ENCODE measurements at places on chromosomes 7 and 10.

DNA sequence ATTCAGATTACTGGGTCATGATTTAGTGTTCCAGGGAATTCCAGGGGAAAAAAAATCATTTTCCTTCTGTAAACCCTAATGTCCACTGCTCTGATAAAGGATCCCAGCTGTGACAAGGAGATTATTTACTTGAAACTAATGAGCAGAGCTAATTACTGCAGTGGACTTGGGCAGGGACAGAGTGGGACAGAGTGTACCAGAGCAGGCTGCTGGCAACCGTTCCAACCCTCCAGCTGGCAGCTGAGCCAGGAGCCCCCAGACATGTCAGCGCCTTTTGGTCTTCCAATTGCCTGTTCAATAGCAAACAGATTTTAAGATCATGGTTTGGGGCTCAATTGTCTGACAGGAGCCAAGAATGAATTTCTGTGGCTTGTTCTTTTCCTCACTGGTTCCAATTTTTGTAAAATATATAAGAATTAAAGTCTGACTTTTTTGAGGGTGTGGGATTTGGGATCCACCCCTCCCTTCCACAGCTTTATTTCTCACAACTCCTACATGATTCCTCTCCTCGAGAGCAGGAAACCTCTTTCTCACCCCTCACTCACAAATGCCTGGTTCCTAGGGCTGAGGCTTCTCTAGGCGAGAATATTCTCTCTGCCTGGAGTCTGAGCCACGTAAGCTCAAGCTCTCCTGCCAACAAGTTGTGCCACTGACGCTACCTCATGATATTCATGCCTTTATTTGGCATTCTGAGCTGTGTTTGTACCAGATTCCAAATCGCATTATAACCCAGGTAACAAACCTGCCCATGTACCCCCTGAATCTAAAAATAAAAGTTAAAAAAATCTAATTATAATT is 20.6 kb upstream of the FAM180A start:
- DNase-seq = no peak

DNA sequence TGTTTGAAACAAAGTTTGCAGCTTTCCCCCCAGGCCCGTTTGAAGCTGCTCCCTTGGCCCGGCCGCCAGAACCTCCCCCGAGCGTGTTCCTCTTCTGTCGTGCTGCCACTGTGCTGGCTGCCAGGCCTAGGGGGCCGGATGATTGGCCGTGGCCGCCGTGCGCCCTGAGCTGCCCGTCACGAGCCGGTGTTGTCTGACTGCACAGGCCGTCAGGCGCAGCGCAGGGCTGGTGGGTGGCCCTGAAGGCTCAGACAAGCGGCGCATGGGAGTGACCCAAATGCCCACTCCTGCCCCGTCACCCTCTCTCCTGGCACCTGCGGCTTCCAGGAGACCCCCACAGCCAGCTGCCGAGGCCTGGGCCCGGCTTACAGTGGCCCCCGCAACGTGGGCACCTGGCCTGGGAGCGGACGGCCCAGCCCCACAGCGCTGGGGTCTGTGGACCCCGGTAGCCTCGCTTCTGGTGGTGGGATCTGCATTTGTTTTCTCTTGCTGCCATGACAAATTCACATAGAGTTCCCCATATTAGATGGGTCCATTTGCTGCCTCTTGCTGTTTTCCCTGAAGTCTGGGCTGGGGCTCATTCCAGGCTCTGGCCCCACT is 13.1 kb downstream of the JAKMIP3 start:
- no peak for DNase-seq

DNA sequence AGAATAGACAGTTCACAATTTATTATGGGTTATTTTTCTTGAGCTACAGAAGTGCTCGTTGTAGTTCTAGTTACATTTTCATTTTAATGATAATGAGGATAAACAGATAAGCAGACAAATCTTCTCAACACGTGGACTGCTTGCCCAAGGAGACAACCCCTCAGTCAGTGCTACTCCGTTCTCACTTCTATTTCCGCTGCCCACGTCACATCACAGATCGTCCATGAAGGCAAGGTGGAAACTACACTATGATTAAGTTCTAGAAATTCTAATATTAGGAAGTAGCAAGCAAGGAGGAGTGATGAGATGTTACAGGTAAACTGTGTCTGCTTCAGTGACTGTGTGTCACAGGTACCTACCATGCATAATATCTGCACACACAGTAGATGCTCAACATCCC is 210.5 kb downstream of the CHCHD3 start:
- DNase-seq = no peak

DNA sequence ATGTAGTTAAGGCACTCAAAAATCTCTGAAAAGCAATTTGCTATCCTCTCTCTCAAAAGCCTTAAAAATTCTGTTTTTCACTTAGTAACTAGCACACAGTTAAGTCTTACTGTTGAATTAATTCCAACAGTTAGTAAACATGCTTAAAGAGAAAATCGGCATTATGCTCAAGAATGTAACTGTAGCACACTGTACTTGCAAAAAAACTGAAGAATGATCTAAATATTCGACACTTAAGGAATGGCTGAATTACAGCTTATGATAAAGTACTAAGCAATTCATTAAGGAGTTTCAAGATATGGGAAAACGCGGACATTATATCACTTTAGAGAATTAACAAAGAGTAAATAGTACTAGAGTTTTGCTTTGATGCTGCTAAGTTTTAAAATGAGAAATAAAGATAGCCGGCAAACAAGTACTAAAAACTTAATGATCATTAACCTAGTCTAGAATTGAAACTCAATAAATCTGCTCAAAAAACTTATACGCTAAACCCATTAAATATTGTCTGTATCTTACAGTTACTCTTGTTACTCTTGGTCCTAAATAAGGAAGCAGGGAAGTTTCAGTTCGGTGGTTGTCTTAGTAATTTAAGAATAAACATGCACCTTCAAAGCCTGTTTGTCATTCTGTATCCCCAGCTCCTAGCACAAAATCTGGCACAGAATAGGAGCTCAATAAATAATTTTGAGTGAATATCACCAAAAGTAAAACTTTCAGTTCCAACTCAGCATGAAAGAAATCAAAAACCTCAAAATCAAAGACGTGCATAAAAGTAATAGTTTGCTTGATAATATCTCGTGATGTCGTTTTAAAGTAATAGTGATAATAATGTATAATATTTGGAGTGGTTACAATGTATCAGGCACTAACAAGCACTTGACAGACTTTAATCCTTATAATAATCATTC is 1.2 kb downstream of the TRDMT1 start:
- DNase-seq = no peak

DNA sequence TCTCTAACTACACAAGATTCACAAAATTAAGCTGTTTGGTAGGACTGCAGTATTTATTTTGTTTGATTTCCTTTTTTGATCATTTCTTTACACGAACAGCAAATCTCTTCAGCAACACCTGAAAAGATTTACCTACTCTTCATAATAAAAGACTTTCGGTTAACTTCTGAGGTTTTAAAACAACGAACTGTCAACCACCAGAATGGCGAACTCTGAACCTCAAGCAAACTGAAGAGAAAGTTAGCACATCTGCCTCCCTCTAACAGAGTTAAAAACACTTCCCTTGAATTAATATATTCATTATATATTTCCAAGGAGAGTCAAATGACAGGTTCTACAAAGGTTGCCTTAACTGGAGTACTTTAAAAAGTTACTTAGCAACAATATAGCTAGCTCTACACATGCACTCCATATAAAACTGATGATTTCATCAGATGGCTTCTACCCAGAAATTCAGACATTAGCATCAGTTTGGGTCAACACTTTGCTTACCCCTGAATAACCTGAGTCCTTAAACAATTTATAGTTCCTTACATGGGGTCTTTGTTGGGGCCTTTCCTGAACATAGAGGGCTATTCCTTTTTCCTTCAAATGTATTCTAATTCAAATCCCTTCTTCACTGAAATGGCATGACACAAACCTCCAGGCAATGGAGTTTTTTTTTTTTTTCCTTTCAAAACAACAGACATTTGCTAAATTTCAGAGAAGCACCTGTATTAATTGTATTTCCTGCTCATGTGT is 118.3 kb downstream of the SEM1 start:
- no peak for DNase-seq

DNA sequence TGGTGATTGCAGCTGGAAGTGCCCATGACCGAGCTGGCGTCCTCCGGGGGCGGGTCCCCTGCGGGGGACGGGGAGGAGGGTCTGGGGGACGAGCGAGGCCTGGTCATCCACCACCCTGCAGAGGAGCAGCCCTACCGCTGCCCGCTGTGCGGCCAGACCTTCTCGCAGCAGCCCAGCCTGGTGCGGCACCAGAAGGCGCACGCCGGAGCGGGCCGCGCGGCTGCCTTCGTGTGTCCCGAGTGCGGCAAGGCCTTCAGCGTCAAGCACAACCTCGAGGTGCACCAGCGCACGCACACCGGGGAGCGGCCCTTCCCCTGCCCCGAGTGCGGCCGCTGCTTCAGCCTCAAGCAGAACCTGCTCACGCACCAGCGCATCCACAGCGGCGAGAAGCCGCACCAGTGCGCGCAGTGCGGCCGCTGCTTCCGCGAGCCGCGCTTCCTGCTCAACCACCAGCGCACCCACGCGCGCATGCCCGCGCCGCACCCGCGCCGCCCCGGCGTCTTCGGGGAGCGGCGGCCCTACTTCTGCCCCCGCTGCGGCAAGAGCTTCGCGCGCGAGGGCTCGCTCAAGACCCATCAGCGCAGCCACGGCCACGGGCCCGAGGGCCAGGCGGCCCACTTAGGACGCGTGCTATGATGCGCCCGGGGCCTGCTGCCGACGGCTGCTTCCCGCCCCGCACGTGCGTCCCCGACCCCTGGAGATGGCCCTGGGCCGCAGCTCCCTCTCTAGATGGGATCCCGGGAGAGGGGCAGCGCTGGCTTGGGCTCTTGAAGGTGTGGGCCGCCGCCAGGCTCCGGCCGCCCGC is 28.7 kb downstream of the ZNF775 start:
- no peak for DNase-seq

GRCh38 chr10:50928190-50928552 is 42.7 kb upstream of the A1CF start:
- no peak for DNase-seq

DNA sequence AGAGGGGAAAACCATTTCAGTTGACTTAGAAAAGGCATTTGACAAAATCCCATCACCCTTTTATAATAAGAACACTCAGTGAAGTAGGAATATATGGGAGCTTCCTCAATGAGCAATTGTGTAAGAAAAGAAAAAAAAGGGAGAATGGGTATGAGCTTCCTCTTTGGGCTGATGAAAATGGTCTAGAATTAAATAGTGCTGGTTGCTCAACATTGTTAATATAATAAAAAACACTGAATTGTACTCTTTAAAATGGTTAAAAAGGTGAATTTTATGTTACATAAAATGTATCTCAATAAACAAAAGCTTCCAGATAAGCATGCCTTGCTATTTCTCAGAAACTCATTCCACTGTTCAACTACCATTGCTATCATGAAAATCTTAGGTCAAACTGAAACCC is 40.6 kb downstream of the LRRC17 start:
- no peak for DNase-seq

DNA sequence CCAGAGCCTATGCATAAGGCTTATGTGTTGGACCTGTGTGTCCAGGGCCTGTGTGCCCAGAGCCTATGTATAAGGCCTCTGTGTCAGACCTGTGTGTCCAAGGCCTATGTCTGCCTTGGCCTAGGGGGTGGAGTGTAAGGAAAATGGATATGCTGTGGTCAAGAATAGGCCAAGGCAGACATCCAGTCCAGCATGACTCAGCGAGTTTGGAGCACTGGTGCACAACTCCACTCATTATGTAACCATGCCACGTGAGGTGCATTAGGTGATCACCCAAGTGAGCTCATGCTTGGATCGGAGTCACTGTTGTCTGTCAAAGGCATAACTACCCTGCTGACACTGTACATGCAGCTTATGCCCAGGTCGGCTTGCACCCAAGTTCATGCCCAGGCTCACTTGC is 238.9 kb downstream of the CACNA2D1 start:
- no peak for DNase-seq

DNA sequence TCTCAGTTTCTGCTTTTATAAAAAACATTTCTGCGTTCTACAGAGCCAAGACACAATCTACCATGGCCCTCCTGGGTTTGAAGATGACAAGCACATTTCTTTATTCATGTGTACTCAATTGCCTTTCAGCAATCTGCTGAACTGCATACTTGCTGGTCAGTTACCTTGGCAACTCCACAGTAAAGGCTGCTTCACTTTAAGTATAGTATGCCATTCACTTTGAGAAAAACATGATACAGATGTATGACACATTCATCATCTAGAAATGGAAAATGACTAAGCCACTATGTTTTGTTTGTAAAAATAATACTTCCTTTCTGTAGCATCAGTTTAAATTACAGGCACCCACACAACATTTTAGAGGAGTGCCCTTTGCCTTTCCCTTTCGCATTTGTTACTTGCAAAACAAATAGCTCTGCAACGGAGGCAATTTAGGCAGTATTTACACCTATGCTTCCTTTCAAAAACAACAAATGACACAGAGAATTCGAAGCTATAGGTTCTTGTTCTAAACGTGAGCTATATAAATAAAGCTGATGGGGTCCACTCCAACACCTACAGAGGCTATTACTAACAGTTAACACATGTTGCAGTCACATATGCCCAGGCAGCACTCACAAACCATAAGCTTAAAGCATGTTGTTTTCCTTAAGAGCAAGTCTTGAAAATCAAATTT is 23.5 kb downstream of the SGCE start:
- no peak for DNase-seq

GRCh38 chr7:102170393-102170970 is 116.2 kb upstream of the SH2B2 start:
- DNase-seq = no peak

DNA sequence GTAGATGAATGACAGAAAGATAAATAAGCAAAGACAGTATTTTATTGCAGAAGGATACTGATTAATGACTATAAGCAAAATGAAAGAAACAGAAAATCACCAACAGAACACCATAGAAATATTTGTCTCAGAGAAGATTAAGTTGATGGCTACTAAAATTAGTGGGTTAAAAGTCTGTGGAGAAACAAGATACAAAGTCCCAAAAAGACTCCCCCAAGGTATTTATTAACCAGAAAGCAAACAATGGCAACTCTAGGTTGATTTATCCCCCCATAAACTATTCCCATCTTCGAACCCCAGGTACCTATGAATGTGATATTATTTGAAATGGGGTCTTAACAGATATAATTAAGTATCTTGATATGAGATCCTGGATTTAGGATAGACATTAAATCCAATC is 1104.5 kb upstream of the PHF14 start:
- no peak for DNase-seq

DNA sequence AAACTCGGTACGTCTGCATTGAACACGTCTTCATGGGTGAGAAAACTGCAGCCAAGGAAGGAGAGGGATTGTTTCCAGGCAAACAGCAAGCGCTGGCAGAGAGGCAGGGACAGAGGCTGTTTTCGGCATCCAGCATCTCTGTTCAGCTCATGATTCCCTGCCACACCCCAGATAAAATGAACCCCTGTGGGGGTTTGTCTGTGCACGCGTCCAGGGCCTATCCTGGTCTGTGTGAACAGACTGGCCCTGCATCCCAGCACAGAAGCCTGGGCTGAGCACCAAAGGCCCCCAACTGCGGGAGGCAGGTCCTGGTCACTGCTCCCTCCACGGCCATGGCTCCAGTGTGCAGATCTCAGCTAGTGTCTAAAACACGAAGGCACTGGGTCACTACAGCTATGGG is 83.3 kb upstream of the FAM20C start:
- no peak for DNase-seq

DNA sequence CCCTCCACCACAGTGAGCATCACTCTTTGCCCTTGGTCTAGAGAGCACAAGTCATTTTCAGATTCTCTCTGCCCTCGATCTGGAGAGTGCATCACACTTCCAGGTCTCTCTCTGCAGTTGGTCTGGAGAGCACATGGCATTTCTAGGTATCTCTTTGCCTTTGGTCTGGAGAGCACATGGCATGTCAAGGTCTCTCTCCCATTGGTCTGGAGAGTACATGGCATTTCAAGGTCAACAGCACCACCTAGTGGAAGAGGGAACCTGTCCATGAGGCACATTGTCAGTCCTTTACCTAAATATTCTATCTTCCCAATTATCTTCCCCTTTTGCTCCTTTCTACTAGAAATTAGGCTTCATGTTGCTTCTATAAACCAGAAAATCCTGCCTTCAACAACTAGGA is 1139.4 kb downstream of the XPNPEP1 start:
- no peak for DNase-seq
